Cerebellar nuclear complex (tissue), 1 donor: ENCODE measurements at places on chromosomes 16 and 17.

- no peak for DNase-seq
These were observed 101.0 kb downstream of the HS3ST2 start for GRCh38 chr16:22915003-22915402.

GRCh38 chr17:41013181-41013580, 4.3 kb upstream of the KRTAP3-1 start:
- DNase-seq = no peak

- no peak for DNase-seq
These were observed 446.1 kb downstream of the SOX9 start for GRCh38 chr17:72566671-72567484.

GRCh38 chr17:29825604-29826003, 104.4 kb downstream of the SSH2 start:
- no peak for DNase-seq

DNA sequence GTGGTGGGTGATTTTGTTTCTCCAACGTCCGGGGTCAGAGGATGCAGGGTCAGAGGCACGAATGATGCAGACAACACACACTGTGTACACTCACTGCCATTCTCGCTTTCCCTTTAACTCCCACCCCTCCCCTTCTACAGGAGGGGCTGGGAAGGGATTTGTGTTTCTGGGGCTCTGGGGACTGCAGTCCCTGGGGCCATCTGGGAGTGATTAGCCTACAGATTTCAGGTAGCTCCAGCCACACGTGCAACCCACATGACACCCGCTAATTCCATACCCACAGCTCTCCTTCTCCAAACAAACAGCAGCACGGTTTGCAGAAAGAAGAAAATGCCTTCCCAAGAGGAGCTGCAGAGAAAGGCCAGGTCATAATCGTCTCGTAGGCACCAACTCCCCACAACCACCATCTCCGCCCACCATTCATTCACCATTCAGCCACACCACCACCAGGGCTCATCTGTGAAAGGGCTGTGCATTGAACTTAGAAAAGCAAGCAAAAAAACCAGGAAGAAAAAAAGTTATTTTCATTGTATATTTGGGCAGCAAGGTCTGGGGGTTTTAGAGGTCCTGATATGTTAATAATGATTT, 9.4 kb upstream of the SOX9 start:
- DNase-seq = no peak

GRCh38 chr17:74723891-74724290, 11.2 kb upstream of the CD300LF start:
- DNase-seq = no peak

- DNase-seq = no peak
These were observed 22.2 kb downstream of the MEAK7 start for GRCh38 chr16:84482001-84482891.

- no peak for DNase-seq
These were observed 29.0 kb downstream of the SPAG9 start for GRCh38 chr17:51091635-51092034.

- DNase-seq = no peak
These were observed 219.2 kb downstream of the SHISA9 start for GRCh38 chr16:13120557-13120956.

DNA sequence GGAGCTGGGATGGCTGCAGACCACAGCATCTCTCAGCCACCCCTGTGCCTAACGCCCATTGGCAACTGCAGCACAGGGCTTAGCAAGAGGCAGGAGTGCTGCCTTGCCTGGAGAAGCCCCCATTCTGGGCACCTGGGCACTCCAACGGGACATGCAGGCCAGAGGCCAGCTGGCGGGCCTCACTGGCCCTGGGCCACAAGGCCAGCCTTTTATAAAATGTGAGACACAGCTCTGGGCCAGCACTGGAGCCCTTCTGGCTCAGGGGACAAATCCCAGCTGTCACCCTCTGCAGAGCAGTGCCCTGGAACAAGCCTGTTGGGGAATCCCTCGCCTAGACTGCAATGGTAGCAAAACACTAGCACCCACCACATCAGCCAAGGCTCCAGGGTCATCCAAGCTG, 171.8 kb downstream of the WSCD1 start:
- DNase-seq = no peak

DNA sequence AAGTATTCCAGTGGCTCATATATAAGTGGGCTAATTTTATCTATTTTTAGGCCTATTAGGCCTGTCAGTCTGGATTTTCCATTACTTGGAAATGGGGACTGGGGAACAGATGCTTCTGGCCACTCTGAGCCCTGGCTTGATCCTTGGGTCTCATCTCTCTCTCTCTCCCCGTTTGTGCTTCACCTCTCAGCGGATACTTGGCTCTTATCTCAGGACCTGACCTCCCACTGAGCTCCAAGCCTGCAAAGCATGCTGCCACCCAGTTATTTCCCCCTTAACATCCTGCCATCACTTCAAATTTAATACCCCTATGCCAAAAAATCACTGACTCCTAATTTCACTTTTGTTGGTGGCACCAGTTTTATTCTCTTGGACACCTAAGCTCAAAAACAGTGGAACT, 4.2 kb downstream of the ZNF843 start:
- no peak for DNase-seq

- DNase-seq = no peak
These were observed 57.9 kb upstream of the FOXF1 start for GRCh38 chr16:86452451-86452850.

- no peak for DNase-seq
These were observed 7.5 kb downstream of the TK1 start for GRCh38 chr17:78179372-78179771.

DNA sequence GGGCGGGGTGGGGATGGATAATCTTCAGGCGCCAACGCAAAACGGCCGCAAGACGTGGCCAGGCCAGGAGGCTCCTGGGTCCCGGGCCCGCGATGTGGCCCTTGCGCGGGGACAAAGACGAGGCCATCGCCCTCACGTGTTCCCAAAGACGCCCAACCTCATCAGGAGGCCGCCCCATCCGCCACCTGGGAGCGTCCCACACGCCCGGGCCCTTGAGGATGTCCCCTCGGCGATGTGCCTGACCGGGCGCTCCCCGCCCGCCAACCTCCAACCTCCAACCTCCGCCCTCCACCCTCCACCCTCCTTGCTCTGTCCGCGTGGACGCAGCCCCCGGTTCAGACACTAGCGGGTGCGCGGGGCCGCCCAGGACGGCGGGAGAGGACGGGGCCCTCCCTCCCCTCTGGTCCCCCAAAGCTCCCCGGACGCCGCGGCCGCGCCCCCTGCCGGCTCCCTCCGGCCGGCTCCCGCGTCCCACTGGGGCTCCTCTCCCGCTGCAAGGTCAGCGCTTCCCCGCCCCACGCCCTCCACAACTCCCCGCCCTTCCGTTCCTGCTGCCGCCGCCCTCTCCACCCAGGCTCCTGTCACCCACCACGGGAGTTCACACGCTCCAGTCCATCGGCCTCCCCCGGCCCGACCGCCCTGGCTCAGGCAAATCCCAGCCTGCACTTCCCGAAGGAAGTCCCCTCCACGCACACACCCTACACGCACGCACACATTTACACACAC, 250.8 kb upstream of the RPL38 start:
- DNase-seq = no peak

GRCh38 chr16:19517424-19518089, 4.3 kb downstream of the GDE1 start:
- DNase-seq = no peak

DNA sequence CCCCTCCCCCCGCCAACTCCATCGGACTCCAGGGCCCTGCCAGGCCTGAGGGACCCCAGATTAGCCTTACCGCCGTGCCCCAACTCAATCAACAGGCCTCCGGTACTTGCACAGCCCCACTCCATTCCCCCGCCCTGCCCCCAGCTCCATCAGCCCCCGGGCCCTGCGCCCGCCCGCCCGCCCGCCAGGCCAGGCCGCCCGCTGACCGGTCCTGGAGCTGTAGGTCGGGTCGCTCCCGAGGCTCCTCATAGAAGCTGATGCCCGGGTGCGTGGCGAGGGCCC, 308 bp downstream of the GTF3C1 start:
- DNase-seq = no peak

DNA sequence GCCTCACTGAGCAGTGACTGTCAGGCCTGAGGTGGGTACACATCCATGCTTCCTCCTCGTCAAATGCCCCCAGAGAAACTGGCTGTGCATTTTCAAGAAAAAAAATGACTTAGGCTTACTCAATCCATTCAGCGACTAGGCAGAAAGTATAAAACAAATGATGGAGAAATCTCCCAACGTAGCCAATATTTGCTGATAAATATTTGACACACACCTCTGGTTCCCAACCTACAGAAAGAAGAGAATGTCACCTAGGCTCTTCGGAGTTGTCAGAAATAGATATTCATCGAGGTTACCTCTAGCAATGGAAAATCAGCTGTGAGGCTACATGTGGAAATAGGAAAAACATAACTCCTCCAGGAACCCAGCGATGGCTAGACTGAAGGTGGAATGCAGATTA, 12.4 kb upstream of the TOM1L1 start:
- no peak for DNase-seq

DNA sequence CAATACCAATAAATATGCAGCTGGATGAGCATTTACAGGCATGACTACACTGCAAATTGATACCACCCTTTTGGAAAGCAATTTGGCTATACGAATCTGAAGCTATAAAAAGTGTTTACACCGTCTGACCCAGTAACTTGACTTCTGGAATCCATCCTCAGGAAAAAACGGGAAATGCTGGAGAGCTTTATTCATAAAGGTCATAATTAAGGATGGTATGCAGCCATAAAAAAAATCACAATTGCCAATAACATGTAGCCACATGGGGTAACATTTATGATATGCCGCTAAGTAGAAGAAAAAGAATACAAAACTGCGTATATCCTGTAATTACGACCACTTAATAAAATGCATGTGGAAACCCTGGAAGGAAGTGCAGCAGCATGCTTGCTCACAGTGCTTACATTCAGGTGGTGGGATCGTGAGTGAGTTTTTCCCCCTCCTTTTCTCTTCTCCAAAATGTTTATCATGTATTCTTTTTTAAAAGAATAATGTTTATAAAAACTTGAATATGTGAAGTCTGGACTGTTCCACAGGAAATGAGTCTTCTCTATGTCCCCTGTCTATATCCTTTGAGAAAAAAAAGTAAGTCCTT, 34.2 kb downstream of the COPRS start:
- no peak for DNase-seq

DNA sequence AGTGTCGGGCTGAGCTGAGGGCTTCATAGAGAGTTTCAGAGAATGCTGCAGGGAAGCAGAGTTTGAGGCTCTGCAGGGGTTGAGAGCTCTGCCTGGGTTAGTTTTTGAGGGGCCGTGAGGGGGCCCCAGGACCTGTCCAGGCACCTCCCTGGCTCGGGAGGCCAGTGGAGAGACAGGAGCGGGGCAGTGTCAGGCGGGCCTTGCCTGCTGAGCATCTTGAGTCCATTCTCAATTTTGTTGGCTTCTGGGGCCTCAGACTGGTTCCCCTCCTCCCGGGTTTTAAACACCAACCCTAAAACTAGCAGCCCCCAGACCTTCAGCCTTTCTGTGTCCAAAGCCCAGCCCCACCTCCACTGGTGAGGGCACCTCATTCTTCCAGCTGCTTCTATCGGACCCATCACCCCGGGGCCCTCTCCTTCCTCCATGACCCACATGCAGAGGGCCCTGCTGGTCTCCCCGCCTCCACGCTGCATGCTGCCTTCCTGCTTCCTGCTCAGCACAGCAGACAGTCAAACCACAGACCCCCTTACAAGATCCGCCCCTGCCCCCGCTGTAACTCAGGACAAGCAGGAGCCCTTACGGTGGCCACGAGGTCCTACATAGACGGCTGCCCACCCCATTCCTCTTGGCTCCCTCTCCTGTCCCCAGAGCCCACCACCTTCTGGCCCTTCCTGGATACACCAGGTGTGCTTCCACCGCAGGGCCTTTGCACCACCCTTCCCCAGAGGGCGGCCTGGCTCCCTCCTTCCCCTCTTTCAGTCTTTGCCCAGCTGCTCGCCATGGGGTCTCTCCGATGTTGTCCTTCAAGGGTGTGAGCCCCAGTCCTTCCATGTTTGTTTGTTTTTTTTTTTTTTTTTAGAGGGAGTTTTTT, 3.8 kb downstream of the RNF213 start:
- DNase-seq = no peak

DNA sequence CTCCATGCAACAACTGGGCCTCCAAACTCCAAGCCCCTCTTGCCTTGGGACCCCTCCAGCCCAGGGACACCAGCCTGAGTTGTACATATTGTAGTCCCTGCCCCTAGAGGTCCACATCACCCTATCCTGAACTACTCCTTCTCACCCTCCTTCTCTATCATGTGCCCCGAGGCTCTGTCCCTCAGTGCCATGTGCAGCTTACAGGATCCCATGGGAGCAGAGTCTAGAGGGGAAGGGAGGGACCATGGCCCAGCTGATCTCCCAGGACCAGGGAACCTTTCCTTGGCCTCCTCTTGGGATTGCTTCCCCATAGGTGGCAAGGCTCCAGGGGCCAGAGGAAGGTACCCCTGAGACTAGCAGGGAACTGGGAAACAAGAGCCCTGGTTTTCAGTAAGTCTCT, 35.3 kb downstream of the TMEM132E start:
- DNase-seq = no peak

- no peak for DNase-seq
These were observed 56.9 kb upstream of the BRD7 start for GRCh38 chr16:50425648-50426047.

- DNase-seq = no peak
These were observed 705.5 kb downstream of the CDH11 start for GRCh38 chr16:64416216-64417005.

GRCh38 chr16:70255574-70255973, 3.8 kb upstream of the EXOSC6 start:
- no peak for DNase-seq

DNA sequence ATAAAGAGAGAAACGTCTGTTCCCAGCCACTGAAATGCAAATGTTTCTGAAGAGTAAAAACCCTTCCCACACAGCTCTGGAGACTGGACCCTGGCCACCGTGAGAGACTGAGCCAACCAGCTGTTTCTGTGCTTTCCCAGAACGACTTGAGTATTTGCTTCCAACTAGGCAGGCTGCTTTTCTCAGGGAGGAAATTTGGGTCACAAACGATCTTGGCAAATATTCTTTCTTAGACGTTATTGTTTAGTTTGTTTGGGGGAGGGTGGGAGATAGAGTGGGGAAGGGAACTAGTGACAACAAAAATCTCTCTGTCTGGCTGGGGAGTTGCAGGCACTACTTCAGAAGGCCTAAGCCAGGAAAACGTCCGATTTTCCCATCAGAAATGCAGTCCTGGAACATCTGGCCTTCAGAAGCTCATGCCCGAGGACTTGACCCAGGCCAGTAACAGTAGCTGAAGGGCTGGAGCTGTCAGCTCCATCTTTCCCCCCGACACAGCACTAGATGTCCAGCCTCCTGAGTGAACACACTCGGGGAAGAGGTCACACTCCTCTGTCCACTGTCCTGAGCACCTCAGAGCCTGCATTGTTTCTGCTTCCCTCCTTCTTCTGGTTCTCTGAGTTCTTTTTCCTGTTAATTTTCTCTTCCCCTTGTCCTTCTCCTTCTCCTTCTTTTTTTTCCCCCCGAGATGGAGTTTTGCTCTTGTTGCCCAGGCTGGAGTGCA, 4.0 kb downstream of the CCDC92B start:
- no peak for DNase-seq

- no peak for DNase-seq
These were observed 56.2 kb downstream of the RPH3AL start for GRCh38 chr17:296379-296778.

DNA sequence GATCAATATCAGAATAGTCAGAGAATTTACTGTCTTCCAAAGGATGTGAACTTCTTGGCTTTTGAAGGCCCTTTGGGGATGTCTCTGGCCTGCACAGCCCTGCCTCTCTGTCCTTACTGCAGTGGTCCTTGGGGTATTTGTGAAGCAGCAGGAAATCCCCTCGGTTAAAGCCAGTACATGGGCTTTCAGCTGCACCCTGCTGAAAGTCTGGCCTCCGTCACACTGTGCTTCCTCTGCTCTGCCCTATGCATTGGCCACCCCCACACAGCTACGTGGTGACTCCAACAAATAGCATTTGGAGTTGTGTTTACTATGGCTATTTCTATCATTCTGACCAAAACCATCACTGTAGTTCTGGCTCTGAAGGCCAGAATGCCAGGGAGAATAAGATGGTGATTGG, 21.2 kb downstream of the SYCE1L start:
- no peak for DNase-seq
